Renal cortical epithelial cell (primary cell): ENCODE measurements at places on chromosomes 3 and 15.

GRCh38 chr15:83283138-83283812, 1.2 kb downstream of the BNC1 start:
- no peak for DNase-seq

GRCh38 chr3:33420966-33421365, 19.2 kb downstream of the UBP1 start:
- no peak for DNase-seq

GRCh38 chr15:38670128-38671005, 105.8 kb upstream of the RASGRP1 start:
- DNase-seq, result no peak

GRCh38 chr3:55521064-55521737, 34.1 kb upstream of the WNT5A start:
- DNase-seq, result peak; percentile 48

- no peak for DNase-seq
Measured at GRCh38 chr3:192273001-192273696, 454.2 kb downstream of the FGF12 start.

- no peak for DNase-seq
Measured at GRCh38 chr3:134620476-134621115, 30.2 kb downstream of the KY start.

GRCh38 chr3:20930034-20930433, 744.0 kb upstream of the SGO1 start:
- DNase-seq, result peak; percentile 23

GRCh38 chr3:172616031-172616461, 92.8 kb upstream of the TNFSF10 start:
- no peak for DNase-seq

- peak; percentile 98 for DNase-seq
Measured at GRCh38 chr15:59329570-59330350, 42.9 kb downstream of the MYO1E start.
